ENCODE measurements at places on chromosomes 6 and 20.

GRCh38 chr6:124873066-124873410 is 89.2 kb upstream of the RNF217 start:
- no peak for DNase-seq

- DNase-seq: no peak
These were observed 112.8 kb upstream of the JARID2 start for GRCh38 chr6:15132854-15133670.

GRCh38 chr6:137852346-137852745 is 14.7 kb upstream of the TNFAIP3 start:
- no peak for DNase-seq

DNA sequence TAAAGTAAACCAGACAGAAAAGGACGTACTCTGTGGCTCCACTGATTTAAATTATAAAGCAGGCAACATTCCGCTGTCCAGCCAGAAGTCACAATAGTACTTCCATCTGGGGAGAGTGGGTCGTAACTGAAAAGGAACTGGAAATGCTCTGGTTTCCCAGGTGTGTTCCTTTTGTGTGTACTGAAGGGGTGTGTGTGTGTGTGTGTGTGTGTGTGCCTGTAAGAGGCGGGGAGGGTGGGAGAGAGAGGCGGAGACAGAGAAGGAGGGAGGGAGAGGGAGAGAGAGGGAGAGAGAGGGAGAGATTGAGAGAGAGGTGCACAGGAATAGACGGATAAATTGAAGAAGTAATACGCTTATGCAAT is 178.4 kb upstream of the ZNF184 start:
- no peak for DNase-seq

- DNase-seq: no peak
These were observed 11.3 kb upstream of the TFAP2A start for GRCh38 chr6:10425975-10426780.

DNA sequence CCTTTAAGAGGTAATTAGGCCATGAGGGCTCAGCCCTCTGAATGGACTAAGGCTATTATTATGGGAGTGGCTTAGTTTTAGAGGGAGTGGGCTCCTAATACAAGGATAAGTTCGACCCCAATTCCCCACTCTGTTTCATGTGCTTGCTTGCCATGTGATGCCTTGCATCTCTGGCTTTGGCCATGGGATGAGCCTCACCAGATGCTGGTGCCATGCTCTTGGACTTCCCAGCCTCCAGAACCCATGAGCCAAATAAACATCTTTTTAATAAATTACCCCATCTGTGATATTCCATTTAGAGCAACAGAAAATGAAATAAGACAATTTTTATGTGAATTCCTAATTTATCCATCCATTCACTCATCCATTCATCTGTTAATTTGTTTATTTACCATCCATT is 50.3 kb downstream of the GTF2H5 start:
- DNase-seq: no peak

DNA sequence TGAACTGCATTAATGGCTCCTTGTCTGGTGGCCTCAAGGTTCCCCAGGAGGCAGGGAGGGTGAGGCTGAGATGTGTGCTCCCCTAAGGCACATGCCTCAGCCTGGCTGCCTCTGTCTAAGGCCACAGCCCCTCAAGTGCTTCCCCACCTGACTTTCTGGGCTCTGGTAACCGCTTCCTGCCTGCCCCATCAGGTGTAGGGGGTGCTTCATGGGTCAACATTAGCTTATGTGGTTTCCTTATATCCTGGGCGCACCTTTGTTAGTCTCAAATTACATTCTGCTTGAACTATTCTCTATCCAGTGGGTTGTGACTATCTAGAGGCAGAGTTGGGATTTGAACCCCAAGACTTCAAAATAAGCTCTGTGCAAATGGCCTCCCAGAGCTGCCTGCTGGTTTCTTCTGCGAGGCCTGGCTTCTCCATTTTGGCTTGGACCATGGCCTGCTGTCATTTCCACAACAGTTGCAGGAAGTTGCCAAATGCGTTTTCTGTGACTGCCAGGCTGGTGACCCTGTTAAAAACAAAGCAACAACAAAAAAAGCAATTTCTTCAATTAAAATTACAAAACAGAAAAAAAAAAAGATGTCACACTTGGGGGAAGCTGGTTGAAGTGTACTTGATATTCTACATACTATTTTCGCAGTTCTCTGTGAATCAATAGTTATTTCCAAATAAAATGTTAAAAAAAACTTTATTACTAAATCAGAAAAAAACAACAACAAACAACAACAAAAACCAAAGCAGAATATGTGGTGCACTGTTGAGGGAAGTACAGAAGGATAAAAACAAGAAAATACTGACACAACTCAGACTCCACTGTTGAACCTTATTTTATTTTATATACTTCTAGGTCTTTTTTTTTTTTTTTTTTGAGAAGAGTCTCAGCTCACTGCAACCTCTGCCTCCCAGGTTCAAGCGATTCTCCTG is 20.0 kb upstream of the ZNFX1 start:
- no peak for DNase-seq

DNA sequence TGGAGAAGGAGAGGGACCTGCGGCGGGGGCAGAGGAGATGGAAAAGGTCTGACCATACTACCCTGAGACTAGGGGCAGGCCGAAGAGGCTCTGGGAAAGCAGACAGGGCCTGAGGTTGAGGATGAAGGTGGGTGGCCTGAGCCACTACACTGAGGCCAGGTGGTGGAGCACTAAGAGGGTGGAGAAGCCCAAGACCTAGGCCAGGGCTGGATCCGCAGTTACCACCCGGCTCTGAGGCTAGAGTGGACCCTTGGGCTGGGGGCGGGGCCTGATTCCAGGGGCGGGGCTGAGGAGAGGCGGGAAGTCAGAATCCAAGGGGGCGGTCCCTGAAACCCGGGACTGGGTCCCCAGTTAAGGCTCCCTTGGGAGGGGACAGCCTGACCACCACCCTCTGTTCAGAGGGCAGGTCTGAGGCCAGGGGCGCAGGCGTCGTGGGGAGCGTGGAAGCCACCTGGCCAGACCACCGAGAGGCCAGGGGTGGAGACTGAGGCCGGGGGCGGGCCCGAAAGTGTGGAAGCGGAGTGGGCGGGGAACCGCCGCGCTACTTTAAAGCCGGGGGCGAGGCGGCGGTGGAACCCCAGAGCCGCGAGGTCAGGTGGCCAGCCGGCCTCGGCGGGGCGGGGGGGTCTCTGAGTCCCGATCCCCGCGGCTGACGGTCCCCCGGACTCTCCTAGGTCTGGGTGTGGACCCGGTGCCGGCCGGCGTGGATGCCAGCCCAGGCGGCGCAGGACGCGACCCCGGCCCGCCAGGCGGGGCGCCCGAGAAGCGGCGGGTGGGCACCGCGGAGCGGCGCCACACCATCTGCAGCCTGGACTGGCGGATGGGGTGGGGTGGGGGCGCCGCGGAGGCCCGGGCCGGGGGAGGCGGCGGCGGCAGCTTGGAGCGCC is 8.3 kb downstream of the CCM2L start:
- peak; percentile 24 for DNase-seq

- DNase-seq: no peak
These were observed 33.1 kb downstream of the MTHFD1L start for GRCh38 chr6:150898399-150899170.

GRCh38 chr6:148441454-148441911 is 98.8 kb downstream of the SASH1 start:
- DNase-seq: no peak

DNA sequence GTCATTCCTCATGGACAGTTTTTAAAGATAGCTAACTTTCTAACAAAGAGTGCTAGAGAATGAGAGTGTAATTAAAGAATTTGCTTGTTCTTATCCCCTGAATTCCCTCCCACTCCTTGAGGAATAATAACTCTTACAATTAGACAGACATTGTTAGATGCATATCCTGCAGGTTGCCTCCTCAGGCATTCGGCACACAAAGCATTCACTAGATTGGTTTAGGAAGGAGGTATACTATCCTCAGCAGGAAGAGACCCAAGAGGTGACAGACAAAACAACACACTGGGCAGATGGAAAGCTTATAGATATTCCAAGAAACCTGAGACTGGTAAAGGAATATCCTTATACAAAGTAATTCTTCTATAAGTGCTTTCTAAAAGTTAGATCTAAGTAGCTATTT is 109.1 kb upstream of the FAM184A start:
- DNase-seq: no peak

DNA sequence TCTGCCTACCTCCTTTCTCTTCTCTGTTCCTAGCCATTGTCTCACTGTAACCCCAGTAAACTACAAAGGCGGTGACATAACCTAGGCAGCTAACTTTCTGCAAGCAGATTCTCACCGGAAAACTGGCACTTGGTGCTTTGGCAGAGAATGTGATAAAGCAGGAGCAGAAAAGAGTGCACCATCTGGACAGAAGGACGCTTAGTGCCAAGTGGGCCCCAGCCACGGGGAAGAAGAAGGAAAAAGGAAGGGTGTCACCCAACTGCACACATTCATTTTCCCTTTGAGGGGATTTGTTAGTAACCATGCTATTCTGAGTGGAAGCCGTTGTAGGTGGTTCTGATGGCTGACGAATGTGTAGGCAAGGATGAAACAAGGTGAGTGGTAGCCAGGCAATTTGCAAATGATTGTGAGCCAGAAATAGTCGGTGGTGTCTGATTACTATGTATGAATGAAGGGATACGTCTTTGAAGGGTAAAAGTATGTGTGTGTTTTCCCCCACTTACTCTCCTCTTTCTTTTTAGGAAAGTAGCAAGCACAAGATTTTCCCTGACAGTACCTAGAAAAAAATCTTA is 148.3 kb upstream of the STXBP5 start:
- DNase-seq: no peak

- no peak for DNase-seq
These were observed 21.7 kb downstream of the TAF8 start for GRCh38 chr6:42071881-42072583.

GRCh38 chr6:13372076-13372475 is 43.7 kb upstream of the TBC1D7 start:
- no peak for DNase-seq

DNA sequence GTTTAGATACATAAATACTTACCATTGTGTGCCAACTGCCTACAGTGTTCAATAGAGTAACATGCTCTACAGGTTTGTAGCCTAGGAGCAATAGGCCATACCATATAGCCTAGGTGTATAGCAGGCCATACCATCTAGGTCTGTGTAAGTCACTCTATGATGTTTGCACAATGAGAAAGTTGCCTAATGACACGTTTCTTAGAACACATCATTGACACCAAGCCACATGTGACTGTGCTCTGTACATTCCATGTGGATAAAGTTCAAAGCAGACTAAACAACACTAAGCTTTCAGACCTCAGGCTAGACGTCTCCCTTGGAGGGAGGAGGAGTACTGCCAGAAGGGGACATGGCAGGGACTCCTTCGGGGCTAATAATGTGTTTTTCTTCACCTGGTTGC is 93.6 kb downstream of the KIF16B start:
- DNase-seq: no peak

- DNase-seq: peak; percentile 26
These were observed 60.7 kb downstream of the TNFAIP3 start for GRCh38 chr6:137927777-137928218.

DNA sequence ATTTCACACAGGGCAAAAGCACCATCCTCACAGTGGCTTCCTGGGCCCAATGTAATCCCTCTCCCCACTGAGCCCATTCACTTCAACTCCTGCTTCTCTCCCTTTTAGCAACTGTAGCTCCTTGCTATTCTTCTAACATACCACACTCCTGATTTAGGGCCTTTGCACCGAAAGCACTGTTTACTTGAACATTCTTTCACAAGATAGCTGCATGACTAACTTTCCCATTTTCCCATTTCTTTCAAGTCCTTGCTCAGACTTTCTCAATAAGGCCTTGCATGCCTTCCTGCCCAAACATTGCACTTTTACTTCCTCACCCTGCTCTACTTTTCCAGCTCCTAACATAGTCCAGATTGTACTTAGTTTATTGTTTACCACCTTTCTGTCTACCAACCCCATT is 73.0 kb downstream of the SHPRH start:
- no peak for DNase-seq

- no peak for DNase-seq
These were observed 59.2 kb downstream of the TMEM244 start for GRCh38 chr6:129801909-129802308.

GRCh38 chr20:828987-829386 is 4.5 kb upstream of the FAM110A start:
- DNase-seq: no peak

GRCh38 chr6:10441004-10441654 is 26.3 kb upstream of the TFAP2A start:
- no peak for DNase-seq

DNA sequence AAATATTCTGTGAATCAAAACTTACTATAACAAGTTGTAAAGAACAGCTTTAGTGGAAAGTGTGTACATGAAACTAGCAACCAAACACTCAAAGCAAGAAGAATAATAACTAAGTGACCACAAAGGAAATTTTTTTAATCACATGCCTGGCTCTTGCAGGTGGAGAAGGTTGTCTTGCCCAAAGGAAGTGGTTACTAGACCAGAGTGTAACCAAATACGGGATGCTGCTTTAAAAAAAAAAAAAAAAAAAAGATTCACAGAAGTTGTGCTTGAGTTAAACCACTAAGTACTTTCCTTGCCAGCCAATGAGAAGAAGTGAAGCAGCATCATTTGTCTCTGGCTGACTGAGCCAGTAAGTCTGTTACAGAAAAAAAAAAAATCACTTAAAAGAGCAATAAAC is 19.1 kb upstream of the HLA-DQB1 start:
- no peak for DNase-seq

GRCh38 chr6:38151580-38152500 is 332.3 kb downstream of the ZFAND3 start:
- no peak for DNase-seq

DNA sequence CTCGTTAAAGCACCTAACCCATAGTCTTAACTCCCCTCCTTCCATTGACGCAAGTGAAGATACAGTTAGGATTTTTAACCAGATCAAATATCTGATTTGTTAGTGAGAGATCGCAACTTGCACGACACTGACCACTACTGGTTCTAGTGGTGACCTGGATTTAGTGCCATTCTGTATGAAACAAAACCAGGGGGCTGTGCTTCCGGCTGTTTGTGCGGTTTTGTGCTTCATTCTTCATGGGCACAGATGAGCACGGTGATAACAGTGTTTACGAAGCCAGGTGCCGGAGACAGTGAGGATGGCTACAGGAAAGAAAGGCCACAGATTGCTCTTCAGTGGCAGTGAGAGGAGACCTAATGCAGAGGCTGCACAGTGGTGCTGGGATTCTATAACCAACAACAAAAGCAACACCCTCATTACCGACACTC is 75.5 kb downstream of the NOL4L start:
- DNase-seq: peak; percentile 40

GRCh38 chr6:130432838-130433237 is 67.0 kb downstream of the TMEM200A start:
- no peak for DNase-seq

GRCh38 chr6:166360243-166361076 is 18.1 kb upstream of the SFT2D1 start:
- DNase-seq: no peak

DNA sequence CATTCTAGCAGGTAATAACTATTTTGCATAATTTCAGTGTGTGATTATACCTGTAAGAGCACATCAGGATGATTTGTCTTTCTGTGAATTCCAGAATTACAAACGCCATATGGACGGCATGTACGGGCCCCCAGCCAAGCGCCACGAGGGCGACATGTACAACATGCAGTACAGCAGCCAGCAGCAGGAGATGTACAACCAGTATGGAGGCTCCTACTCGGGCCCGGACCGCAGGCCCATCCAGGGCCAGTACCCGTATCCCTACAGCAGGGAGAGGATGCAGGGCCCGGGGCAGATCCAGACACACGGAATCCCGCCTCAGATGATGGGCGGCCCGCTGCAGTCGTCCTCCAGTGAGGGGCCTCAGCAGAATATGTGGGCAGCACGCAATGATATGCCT is 122.7 kb downstream of the TMEM242 start:
- DNase-seq: no peak

- DNase-seq: no peak
These were observed 695.3 kb downstream of the MAFB start for GRCh38 chr20:39993742-39994141.

All from stimulated activated CD8-positive, alpha-beta memory T cell treated with anti-CD3 and anti-CD28 coated beads, Interleukin-2, amount 100 ng/mL, for 1 hour (primary cell).